Non-pigmented ciliary epithelial cell (primary cell): ENCODE measurements at places on chromosomes 12 and 14.

DNA sequence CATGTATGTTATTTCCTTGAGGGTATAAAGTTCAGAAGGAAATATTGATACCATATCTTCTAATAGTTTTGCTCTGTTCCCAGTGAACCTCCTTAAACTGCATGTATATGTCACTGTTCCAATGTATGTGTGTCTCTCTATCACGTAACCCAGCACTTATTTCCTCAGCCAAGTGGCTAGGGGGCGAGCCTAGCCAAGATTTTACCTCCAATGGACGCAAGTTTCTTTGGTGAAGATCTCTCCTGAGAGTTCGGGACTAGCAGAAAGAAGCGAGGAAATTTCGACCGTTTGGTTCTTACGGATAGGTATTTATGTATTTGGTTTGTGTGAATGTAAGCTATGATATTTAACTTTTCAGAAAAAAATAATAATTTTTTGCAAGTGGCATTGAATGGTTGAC is 2.5 kb downstream of the SFSWAP start:
- DNase-seq, result no peak

DNA sequence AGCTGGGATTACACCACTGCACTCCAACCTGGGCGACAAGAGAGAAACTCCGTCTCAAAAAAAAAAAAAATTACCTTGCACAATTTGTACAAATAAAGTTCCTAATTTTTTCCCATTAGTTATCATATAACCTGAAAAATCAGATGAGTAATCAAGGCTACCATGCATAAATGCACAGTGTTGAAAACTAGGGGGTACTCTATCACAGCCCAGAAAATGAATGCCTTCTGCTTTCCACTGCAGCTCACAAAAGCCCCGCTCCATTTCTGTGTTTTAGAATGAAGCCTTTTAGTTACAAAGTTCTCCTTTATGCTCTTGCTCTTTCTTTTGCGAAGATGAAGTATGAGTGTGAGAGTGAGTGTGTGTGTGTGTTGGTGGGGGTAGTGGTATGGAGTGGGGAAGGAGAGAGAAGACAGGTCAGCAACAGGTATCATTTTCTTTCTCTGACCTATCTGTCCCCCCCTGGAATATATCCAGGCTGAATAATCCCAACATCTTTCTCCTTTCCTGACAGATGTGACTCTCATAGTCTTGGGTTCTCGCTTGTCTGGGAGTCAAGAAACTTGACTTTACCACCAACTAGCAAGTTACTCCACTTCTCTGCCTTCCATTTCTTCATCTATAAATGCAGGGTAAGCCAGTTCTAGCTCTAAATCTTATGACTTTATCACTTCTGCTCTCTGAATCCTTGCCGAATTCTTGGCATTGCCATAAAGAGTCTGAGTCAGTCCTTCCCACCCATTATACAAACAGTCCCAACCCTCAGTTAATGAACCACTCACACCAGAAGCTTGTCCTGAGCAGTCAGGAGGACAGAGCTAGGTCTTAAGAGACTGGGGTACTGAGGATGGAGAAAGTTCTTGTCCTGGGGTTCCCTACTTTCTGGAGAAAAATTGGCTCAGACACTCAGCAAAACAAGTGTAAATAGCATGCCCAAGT is 16.1 kb downstream of the BIN2 start:
- DNase-seq, result peak; percentile 66

DNA sequence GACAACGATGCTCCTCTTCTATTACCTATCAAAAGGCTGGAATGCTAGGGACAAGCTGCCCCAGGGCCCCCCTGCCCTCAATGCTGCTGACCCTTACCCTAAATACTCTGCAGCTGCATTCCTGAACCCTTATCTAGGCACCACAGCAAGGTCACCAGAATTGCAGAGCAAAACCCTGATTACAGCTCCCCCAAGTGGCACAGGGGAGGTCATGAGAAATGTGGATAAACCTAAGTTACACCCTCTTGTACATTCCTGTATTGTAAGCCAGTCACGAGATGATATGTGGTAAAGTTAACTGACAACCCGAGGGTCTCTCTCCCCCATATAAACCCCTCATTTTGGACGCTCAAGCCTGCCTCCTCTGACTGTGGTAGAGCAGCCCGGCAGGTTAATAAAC is 411.8 kb upstream of the STXBP6 start:
- DNase-seq, result no peak

DNA sequence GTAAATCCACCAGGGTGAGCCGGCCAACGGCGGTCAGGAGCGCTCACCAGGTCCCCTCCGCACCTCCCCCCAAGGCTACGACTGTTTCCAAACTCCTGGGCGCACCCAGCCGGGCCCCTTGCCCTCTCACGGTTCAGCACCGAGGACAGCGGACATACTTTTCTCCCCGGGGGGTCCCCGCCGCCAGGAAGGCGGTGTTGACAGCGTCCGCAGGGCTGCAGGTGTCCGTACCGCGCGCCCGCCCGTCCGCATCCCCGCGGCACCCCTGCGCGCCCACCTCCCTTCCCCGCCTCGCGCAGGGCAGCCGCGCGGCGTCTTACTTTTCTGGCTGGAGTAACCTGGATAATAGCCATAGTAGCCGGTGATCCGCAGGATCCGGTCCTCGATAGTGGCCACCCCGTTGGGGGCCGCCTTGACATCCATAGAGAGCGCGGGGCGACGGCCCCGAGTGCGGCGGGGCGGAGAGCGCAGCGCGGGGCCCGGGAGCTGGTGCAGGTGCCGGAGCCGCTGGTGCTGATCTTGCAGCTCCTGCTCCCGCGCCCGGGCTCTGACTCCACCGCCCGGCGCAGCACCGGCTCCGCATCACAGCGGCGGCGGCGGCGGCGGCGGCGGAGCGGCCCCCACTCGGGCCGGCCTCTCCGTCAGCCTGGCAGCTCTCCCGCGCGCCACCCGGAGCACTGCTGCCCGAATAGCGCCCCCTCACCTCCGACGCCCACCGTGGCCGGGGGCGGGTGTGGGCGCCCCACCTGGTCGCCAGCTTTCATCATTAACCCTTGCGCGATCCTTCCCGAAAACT is at the start of gene SLC35F4:
TSS of gene SLC35F4 (minus strand) at position 690 of the 796 bp plus-strand sequence.
- no peak for DNase-seq

GRCh38 chr14:68082698-68083291 is 263.2 kb downstream of the RAD51B start:
- DNase-seq, result no peak

DNA sequence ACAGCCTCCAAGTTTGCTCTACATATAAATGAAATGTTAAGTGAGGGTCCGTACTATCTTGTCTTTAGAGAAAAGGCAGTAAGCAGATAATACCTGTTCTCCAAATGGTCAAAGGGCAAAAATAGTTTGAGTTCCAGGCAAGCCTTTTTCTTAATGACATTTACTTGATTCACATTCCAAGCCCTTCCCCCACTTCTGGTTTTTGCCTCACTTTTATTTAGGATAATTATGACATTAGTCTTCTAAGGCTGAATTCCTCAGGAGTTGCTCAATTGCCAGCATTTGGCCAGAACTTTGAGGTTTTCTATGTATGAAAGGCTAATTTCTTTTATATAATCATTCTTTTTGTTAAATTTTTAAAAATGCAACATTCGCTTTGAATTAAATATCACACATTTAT is 62.5 kb upstream of the DUSP6 start:
- DNase-seq, result peak; percentile 47

DNA sequence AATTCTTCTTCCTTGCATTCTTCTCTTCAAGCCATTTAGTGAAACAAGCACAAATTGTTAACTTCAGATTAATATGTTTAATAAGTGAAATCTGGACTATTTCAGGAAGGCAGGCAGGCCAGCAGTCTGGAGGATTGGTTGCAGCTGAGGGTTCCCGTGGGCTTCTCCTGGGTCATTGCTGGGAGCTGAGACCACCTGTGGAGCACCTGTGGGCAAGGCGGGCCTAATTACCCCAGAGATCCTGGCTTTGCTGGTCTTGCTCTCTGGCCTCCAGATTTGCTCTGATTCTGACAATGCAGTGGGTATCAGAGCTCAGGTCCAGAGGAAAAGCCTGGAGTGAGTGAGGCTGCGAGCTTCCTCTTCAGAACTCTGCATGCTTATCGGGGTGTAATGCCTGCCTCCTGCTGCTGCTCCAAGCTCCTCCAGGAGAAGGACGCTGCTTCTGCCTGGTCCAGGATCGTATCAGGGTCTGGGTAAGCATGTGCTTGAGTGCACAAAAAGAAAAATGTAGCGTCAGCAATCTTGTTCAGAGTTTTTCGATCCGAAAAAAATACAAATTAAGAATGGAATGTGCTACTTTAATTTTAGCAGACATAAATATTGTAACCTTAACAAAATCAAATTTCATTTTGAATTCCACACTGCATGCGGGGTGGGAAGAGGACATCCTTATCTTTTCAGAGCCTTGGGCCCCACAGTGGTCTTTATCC is 93.8 kb downstream of the TMEM30B start:
- no peak for DNase-seq

GRCh38 chr12:77818351-77818750 is 12.3 kb upstream of the NAV3 start:
- no peak for DNase-seq

DNA sequence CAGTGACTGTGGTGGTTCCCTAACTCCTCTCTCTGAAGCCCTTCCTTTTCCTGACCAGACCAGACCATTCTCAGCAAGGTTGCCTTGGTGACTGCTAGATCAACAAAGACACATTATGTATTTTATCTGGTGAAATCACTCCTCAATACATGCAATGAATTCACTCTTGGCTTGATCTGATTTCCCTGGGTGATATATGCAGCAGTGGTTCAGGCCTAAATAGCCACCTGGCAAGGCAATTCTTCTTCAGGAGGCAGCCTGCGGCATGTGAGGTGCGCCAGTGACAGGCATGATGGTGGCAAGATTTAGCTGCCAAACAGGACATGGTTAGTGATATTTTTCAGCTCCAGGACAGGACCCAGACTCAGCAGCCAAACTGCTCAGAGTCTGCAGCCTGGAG is 350.3 kb upstream of the CCDC196 start:
- DNase-seq, result no peak
